ENCODE measurements at places on chromosomes 5 and 9. TPM values are rescaled to one million over a fixed set of nuclear protein-coding genes. Genes with fewer than 3 reads are reported as not detected.
A peak's percentile ranks its signal among the peaks of the same experiment; 100 is the strongest.

GRCh38 chr9:134544388-134545214 is 97.0 kb upstream of the COL5A1 start:
- no peak overlapping the region for H3K4me3 ChIP-seq
- H3K36me3 ChIP-seq: no peaks in the 10 kb centered on the region
- peak overlapping the region; percentile 7 for H3K27ac ChIP-seq
- peaks cover 15% of the 10 kb centered on the region for H3K27me3 ChIP-seq
- no peaks in the 10 kb centered on the region for H3K4me1 ChIP-seq
- DNase-seq: no peak

Gene PCDHGA10
- total RNA-seq: 5.5 TPM

Gene KCNV2
- total RNA-seq: not detected

DNA sequence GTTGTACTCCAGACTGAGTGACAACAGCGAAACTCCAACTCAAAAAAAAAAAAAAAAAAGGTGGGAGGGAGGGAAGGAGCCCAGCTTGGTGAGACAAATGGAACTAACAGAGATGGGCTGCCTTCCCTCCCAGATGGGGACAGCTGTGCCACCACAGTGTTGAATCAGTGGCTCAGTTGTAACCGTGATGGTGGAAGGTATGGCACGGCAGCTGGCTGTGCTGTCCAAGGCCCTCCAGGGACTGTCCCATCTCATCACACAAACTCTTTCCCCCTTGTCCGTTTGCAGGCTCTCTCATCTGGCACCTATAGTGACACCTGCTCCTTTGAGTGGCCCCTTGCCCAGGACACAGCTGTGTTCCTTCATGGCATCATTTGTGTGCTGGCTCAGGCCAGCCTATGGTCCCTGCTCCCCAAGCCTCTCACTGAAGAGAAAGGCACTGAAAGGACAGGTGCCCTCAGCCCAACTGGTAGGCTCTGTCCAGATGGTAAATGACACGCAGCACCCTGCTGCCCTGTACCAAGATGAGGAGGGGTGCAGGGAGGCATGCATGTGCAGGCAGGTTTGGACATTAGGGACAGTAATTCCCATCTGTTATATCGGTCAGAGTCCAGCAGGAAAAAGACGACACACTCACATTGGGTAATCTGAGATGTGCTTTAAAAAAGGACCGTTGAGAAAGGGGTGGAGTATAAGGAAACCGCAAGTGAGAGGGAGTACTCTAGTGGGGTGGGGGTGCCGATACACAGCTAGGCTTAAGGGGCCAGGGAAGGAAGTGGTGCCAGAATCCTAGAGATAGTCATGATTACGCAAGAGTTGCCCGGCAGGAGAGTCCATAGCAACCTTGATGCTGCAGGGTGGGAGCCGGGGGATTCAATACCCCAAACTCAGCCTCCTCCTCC is 4.3 kb downstream of the SMIM33 start:
- no peak for DNase-seq
- peaks cover 6% of the 10 kb centered on the region for H3K36me3 ChIP-seq
- peaks cover 2% of the 10 kb centered on the region for H3K4me1 ChIP-seq
- H3K27ac ChIP-seq: no peak overlapping the region
- no peaks in the 10 kb centered on the region for H3K27me3 ChIP-seq

Gene FRMPD1
- 0.92 TPM for total RNA-seq

- H3K27ac ChIP-seq: no peak overlapping the region
- no peaks in the 10 kb centered on the region for H3K36me3 ChIP-seq
- H3K4me1 ChIP-seq: no peaks in the 10 kb centered on the region
- no peak for DNase-seq
- no peak overlapping the region for H3K4me3 ChIP-seq
Measured at GRCh38 chr5:107801061-107801460, 130.3 kb upstream of the EFNA5 start.

DNA sequence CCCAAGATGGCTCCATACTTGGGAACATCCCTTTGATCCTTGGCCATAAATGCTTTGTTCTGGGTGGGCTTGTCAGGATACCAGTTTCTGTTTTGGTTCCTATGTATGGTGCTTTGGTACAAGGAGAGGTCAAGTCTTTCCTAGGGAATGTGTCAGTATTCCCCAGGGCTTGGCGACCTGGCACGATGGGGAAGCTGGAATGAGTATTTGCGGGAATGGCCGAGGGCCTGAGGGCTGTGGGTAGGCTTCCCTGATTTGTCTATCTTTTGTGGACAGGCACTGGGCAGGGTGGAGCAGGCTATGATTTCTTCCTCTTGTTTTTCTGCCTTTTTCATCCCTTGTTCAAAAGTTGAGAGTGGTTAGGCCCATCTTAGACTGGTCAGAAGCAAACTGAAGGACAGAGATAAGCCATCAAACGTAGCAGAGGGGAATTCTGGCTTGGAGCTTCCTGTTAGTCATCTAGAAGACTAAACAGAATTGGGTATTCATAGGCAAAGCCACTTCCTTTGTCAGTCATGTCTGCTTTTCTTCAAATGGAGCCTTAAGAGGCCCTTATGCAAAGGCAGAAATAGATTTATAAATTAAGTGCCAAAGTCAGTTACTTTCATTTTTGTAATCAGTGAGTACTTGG is 13.7 kb downstream of the DOCK2 start:
- no peak for DNase-seq

All from heart right ventricle (tissue), 16 donors.